ENCODE measurements at places on chromosomes 2 and 18.

GRCh38 chr2:23367760-23368159 lies 17.2 kb upstream of the KLHL29 start:
- peak; percentile 47 for DNase-seq

DNA sequence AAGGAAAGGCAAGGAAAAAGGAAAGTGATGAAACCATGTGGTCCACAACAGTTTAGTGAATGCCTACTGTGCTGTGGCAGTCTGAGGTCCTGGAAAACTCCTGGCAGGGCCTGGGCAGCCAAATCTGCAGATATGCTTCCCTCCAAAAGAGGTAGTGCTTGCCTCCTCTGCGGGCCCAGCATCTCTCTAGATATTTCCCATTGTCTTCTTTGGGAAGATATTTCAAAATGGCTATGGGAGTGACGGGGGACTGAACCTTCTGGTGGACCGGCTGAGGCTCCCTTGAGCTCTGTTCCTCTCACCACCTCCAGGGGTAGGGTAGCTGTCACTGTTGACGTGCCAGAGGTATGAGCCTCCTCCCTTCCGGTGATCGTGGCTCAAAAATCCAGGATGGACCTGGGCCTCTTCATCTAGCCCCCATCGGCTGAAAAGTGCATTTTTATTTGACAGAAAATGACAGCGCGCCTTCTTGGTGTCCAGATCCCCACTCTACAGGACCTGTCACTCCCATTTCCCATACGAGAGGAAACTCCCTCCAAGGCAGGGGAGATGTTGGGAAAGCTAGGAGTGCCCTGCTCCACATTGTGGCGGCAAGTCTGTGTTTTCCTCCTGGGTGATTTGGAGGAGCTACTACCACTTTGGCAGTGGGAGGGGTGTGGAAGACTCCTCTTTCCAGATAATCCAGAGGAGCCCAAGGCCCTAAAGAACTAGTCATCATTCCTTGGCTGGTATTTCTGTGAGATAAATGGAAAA lies 9.4 kb upstream of the PAX3 start:
- no peak for DNase-seq

DNA sequence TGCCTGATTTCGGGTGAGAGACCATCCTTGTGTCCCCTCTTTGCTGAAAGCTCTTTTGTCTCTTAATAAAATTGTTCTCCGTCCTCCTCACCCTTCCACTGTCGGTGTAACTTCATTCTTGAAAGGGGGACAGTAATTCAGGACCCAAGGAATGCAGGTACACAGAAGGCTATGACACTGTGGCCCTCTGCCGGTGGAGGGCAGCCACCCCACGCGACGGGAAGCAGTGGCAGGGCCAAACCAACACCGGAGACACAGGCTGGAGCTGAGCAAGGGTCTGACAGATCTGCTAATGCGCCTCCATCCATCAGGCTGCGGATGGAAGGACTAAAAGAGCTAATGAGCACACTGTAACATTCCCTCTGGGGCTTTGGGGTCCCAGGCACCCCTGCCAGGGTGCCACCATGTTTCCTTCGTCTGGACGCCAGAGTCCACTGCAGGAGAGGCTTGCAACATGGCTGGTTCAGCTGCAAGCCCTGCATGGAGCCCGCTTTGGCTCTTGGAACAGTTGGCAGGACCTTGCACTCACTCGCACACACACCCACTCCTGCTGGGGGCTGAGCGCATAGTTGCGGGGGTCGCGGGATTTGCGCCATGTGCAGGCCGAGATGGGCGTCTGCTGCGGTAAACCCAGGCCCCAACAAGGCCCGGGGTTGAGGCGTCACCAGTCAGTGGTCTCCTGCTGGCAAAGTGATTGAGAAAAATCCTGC lies 544.1 kb upstream of the CDH7 start:
- DNase-seq: no peak

- DNase-seq: no peak
These were observed 447.6 kb upstream of the ID2 start for GRCh38 chr2:8234253-8234652.

- DNase-seq: no peak
These were observed 135.0 kb upstream of the PKDCC start for GRCh38 chr2:41912776-41913175.

DNA sequence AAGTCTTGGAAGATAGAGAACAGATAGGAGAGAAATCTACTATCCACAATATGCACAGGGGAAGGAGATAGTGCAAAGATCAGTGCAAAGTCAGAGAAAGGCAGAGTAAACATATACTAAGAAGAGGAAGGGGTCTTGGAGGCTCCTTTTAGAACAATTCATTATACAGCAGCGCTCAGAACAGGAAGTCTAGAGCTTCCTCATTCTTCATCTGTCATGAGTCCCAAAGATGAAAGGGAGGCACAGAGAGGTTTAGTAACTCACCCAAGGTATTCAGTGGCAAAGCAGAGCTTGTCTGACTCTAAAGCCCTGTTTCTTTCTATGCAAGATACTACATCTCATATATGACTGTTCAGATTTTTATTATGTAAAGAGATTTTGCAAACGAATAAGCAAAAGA lies 1.4 kb downstream of the SP110 start:
- peak; percentile 7 for DNase-seq

GRCh38 chr18:58287353-58288274 lies 243.6 kb downstream of the NEDD4L start:
- no peak for DNase-seq

DNA sequence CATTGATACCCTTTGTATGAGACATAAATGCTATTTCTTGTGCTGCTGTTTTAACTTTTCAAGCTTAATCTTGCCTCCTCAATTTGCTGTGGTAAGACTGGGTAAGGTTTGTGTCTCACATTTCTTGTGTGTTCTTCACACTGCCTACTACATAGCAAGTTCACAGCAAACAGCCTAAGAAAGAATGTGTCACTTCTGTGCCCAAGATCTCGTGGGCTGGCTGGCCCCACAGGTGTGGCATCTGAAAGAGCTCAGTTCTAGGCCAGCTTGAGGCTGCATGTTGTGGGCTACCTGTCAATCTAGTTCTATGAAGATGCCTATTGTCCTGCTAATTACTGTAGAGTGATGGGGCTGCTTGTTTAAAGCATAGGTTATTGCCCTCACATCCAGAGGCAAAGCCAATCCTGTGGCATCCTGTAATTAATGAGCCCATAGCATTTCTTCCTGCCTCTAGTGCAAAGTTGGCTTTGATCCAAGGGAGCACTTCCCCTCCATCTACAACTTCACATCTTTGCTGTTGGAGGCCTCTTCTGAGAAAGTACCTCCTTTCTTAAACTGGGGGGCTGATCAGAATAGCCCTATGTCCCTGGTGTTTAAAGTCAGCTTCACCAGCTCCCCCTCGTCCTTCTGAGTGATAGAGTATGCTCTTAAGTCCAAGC lies 40.9 kb upstream of the ASPRV1 start:
- no peak for DNase-seq

DNA sequence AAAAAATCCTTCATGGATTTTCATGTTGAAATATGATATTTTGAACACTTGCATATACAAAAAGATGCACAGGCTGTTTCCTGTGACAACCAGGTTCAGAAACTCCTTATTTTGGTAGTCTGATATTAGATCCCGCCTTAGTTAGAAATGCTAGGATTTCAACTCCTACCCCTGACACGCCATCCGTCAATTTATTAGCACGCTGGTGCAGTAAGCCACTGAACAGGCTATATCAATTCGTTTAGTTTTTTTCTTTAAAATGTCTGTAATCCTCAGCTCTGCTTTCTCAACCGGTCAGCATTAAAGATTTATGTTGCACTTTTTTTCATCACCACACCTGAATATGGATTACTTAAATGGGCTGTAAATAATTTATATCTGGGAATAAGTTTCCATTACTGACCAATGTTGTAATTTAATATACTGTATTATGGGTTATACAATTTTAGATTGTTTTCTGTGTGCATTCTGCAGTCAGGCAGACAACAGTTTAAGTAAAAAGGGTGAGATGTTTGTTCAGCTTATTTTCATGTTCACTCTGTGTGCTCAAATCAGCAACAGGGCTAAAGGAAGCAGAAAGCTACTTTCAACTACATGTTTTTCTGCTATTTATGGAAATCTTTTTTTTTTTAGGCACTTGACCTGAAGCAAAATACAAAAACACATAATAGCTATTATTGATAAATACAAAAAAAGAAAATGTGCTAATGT lies 227.7 kb downstream of the ARHGAP15 start:
- DNase-seq: no peak

GRCh38 chr18:32303400-32303799 lies 113.6 kb downstream of the MEP1B start:
- no peak for DNase-seq

GRCh38 chr2:45683292-45683691 lies 31.8 kb downstream of the PRKCE start:
- DNase-seq: no peak

- DNase-seq: no peak
These were observed 51.7 kb upstream of the MYL1 start for GRCh38 chr2:210366675-210367080.

GRCh38 chr2:178833382-178833781 lies 26.2 kb upstream of the TTN start:
- no peak for DNase-seq

- DNase-seq: no peak
These were observed 39.3 kb upstream of the EDAR start for GRCh38 chr2:109028277-109028676.

DNA sequence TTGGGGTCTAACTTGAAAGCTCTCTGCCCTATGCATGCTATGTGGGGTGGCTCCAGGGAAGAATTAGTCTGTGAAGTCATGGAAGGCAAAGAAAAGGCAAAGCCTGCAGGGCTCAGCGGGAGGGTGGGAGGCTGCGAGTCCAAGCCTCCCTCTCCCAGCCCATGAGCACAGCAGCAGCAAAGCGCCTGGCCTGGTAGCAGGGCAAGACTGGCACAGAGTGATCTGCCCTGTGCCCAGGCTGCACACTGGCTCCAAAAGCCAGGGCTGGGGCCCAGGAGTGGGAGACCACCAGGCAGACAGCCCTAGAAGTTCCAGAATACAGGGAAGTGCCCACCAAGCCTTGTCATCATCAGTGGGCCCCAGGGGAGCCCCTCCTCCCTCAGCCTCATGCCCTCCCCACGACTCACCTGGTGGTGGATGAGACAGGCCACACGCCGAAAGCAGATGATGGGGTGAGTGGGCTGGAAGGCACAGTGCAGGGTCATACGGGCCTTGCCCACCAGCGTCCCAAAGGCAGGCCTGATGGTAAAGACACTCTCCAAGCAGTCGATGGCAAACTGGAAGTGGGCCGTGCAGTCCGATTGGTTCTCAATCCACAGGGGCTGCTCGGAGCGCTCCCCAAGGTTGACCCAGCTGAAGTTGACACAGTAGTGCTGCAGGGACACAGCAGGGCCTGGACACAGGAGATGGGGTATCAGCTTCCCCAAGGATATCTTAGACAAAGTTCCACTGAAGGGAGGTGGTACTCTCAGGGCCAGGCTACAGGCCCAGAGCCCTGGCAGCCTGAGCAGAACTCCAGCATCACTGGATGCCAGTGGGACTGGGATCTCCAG lies 12.1 kb downstream of the CFAP65 start:
- DNase-seq: no peak

DNA sequence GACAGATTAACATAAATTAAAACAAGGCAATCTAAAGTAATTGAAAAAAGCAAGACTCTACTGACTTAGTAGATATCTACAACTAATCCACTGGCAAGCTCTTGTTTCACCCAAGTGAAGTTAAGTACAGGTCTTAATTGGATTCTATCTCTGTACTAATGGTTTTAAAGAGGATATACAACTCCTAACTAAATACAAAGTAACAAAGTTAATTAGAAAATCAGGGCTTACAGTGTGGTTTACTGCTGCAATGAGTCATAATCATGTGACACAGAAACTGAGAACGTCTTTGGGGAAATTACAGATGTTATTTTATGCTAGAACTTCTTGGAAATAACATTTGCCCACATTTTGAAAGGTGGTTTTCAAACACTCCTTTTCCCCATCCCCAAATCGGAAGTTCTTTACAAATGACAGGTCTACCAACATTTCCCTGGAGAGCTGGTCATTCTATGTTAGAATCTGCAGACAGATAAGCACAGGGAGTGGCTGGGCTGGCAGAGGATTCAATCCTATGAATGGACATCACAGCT lies 245.3 kb downstream of the STK39 start:
- peak; percentile 62 for DNase-seq

- no peak for DNase-seq
These were observed 126.0 kb downstream of the MC4R start for GRCh38 chr18:60246606-60247005.

DNA sequence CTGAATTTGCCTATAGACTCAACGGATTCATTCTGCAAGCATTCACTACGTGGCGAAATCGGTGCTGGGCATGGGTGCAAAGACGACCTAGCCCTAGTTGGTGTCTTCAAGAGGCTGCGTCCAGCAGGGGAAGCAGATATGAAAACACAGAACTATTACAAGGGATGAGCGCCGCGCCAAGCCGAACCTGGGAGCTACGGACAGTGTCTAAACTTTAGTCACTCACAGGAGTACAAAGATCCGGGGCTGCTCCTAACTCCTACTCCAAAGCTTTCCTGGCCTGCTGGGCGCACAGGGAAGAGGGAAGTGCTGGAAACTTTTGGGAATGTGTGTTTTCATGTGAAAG lies 732 bp upstream of the ANXA4 start:
- DNase-seq: peak; percentile 81

- DNase-seq: no peak
These were observed at the start of gene B3GNT7 for GRCh38 chr2:231395188-231396057. TSS of gene B3GNT7 (plus strand) at chr2:231395710. CDS start at chr2:231395804, 94 bp downstream.
